ENCODE measurements at places on chromosomes 7 and 10.

- DNase-seq, result no peak
These were observed 164.0 kb downstream of the FANK1 start for GRCh38 chr10:126060261-126060931.

GRCh38 chr10:130914367-130914766 lies 397.2 kb downstream of the TCERG1L start:
- DNase-seq, result no peak

GRCh38 chr7:44994877-44995554 lies 5.0 kb upstream of the CCM2 start:
- DNase-seq, result no peak

DNA sequence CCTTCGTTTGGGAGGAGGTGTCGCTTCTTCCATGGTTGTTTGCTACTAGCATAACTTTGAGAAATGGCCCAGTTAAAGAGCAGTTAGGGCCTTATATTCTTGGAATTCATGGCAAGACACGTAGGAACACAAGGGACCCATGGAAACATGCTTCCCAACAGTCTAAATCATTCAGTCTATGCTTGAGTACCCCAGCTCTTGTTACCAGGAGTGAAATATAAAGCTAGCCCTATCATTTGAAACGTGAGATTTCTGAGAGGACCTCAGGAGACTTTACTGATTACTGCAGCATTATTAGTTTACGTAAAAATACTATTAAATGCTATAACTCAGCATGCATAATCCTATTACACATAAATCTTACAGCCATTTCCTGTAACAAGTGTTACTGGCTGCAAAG lies 328.6 kb upstream of the CDC14C start:
- no peak for DNase-seq

DNA sequence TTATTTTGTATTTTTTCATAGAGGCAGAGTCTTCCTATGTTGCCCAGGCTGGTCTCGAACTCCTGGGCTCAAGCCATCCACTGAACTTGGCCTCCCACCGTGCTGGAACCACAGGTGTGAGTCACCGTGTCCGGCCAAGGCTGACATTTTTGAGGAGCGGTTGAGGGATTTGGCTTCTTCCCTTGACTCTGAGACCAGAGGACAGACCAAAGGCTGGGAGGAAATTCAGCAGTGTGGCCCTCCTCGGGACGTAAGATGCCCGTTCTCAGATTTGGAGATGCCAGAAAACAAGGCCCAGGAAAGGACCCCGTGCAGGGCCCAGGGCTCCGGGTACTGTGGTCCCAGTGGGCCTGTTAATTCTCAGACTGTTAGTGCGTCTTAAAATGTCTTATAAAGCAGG lies 146.2 kb downstream of the WDR37 start:
- no peak for DNase-seq

- no peak for DNase-seq
These were observed 52.9 kb downstream of the ATOH7 start for GRCh38 chr10:68179016-68179415.

DNA sequence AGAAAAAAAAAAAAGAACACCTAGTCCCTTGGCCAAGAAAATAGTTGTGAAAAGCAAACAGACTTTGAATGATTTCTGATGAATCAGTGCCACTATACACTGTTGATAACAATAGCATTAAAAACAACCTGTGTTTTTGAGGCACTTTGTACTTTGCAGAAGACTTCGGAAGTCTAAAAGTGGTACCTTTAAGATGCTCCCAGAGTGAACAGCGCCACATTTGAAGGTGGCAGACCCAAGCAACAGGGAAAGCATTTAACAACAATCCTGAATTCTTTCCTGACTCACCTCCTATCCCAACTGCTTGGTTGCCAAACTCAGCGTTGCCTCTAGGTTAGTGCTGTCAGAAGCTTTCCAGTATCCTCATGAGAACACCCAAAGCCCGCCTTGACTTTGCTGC lies 102.5 kb upstream of the CCDC6 start:
- DNase-seq, result no peak

DNA sequence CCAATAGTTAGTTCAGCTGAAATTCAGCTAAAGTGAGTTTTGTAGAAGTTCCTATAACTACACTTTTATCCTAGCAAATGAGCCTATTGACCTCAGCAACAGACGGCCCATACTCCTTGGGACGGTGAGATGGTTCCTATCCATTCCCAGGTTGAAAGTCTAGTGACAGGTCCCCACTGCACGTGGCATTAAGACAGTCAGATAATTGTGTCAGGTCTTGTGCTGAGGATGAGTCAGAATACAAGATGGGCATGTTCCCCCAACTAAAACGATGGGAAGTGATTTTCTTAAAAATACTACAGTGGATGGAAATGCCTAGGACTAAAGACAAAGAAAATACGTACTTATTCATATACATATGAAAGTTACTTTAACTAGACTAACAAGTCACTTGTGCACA lies 2.1 kb downstream of the CAV1 start:
- DNase-seq, result no peak

DNA sequence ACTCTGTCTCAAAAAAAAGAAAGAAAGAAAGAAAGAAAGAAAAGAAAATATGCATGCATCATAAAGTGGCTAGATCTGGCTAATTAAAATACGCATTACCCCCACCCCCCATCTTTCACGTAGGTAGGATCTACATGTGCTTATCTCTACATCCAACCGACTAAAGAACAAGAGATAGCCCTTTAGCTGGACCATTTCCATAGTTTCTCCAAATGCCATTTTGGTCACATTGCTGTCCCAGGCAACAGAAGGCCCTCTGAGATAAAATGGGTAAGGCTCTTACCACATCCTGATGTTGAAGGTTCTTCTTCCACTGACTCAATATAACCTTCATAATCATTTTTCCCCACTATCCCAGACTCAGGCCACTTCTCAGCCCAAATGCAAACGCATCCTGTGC lies 31.5 kb downstream of the PIK3AP1 start:
- DNase-seq, result no peak

DNA sequence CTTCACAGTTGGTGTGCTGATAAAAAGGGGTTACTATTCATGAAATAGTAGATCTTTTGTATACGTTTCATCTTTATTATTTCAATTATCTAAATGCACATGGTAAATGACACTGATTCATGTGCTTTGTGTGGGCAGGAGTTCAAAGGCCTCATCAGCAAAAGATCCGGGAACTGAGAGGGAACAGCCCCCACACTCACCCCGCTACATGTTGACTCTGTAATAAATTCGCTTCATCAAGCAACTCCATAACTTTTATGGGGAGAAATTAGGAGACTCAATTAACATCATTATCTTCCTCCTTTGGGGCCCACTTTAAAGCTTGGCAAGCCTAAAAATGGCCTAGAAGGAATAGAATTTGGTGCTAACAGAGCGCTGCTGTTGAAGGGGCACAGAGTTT lies 250.7 kb upstream of the BMPER start:
- DNase-seq, result no peak

- DNase-seq, result no peak
These were observed 15.9 kb upstream of the GHITM start for GRCh38 chr10:84123362-84123761.

GRCh38 chr10:88273567-88273966 lies 309.6 kb downstream of the RNLS start:
- no peak for DNase-seq

- peak; percentile 18 for DNase-seq
These were observed 523 bp downstream of the PURB start for GRCh38 chr7:44884621-44885393.

GRCh38 chr10:4488904-4489303 lies 337.1 kb upstream of the AKR1E2 start:
- DNase-seq, result no peak

GRCh38 chr10:113520690-113521474 lies 32.0 kb upstream of the HABP2 start:
- DNase-seq, result peak; percentile 10

- DNase-seq, result no peak
These were observed 315.9 kb downstream of the SNX13 start for GRCh38 chr7:17624379-17624778.

- DNase-seq, result no peak
These were observed 95.6 kb downstream of the PRKAG2 start for GRCh38 chr7:151781161-151781845.

GRCh38 chr7:148232784-148233183 lies 357.8 kb upstream of the C7orf33 start:
- no peak for DNase-seq

DNA sequence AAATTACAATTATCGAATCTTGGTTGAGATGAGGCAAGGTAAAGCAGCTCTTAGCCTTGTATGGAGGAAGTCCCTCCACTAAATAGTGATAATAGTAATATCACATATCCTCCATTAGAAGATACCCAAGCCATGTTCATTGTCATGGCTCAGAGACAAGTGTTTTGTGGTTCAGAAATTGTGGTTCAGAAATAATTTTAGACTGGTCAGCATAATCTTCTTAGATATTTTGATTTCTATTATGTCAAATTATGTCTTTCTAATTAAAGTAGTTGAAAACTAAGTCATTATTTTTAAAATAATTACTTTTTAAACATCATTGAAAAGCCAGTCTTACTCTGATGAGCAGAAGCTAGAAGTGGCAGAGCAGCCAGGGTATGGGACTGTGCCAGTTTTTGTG lies 507.7 kb downstream of the HTR7 start:
- DNase-seq, result no peak

DNA sequence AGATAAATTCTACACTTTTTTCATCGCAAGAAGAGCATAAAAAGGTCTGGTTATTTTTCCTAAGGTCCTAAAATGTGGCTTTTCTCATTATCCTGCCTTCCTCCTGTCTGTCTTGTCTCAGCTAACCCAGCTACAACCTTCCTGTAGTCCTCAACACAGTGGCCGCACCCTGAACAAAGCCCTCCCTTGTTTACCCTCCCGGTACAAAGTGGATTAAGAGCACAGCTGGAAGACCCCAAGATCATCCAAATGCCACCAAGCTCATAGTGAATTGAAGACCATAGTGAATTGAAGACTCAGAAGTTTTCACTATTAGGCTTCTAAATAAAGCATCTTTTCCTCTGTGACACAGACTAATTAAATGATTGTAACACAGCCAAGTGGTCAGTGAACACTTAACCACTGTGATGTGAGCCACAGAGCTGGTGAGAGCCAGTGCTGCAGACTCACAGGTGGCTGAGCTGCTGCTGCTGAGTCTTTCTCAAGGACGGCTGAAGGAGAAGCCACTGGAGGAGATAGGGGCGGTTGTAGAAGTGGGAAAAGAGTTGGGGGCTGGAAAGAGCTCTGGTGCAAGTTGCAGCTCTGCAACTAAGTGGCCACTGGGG lies 123.6 kb downstream of the ATXN7L1 start:
- DNase-seq, result no peak

- no peak for DNase-seq
These were observed 220.0 kb upstream of the SEMA3C start for GRCh38 chr7:81138870-81139269.

- no peak for DNase-seq
These were observed 1209.8 kb downstream of the REEP3 start for GRCh38 chr10:64731016-64731415.

GRCh38 chr7:1555813-1556543 lies at the start of gene TMEM184A:
TMEM184A (minus strand) TSS chr7:1556205; CDS start chr7:1555484, 721 bp downstream.
- DNase-seq, result no peak

GRCh38 chr7:102404005-102404861 lies 8.1 kb downstream of the PRKRIP1 start:
- DNase-seq, result no peak

DNA sequence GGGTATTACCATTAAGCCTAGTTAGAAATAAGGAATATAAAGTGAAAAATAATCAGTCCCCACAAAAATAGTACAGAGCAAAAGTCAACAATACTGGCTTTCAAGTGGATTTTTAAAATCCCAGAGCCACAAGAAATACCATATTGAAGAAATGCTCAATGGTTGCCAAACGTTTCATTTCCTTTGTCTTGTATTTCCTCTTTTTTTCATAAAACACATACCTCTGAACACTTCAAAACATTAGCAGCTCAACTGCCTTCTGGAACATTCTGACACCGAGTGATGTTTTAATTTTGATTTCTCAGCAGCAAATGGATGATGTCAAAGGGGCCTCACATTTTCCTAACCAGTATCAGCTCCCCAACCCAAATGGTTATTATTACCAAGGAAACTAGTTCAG lies 10.5 kb downstream of the NOD1 start:
- DNase-seq, result no peak

- DNase-seq, result no peak
These were observed 68.4 kb downstream of the HACD1 start for GRCh38 chr10:17548770-17549169.

- no peak for DNase-seq
These were observed 136.8 kb upstream of the YAE1 start for GRCh38 chr7:39429421-39429820.

GRCh38 chr10:7857262-7857661 lies 39.0 kb downstream of the TAF3 start:
- no peak for DNase-seq

DNA sequence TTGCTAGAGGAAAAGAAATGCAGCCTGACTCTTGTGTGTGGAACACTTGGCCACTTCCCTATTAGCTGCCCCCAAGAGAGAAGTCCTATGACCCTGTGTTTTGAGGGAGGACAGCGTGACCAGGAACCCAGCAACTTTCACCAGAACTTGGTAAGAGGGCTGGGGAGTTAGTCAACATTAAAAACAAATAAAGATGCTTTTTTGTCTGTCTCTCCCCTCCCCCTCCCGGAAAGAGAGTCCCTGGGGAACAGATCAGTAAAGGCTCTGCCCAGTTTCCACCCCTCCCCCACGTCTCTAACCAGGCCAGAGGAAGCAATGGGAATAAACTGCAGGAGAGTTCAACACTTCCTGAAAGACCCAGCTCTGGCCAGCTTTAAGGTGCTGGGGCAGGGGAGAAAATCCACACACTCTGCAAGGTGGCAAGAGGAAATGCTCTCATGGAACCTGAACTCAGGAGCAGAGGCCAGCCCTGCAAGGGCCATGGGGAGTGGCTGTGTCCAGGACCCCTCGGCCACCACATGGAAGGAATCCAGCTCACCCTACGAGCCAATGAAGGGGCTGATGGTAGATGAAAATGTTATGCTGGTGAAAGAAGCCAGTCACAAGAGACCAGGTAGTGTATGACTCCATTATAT lies 21.5 kb downstream of the SH3PXD2A start:
- DNase-seq, result no peak

- DNase-seq, result no peak
These were observed 59.4 kb upstream of the CDK1 start for GRCh38 chr10:60718886-60719285.

DNA sequence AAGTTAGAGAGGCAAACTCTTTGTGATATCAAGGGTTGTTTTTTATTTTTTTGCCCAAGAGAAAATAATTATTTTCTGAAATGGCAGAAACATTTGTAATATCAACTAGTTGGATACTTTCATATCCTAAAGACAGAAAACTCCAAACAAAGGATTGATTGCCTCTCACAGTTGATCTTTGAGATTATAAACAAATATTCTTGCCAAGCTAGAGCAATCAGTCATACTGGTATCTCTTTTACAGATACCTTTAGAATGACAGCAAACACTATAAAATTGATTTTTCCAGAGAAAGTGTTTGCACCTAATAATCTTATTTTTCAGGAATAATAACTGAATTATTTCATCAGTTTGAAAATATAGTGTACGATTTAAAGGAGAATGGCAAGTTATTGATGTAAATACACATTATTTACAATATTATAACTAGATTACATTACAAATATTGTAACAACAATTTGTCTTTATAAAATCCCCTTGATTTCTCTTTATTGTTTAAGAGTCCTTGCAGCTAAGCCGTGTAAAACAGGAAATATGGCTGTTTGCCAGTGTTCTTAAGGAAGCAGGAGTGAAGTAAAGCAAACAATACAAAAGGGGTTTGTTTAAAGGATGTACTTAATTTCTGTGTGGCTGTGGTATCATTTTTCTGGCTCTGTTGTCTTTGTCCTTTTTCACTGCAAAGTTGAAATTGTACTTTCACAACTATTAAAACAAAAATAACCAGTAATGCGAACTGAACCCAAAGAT lies 58.4 kb downstream of the MAPK8 start:
- DNase-seq, result no peak
